ENCODE measurements at places on chromosomes 2 and 18.

- DNase-seq = no peak
These were observed 10.6 kb downstream of the TRABD2A start for GRCh38 chr2:84870306-84870705.

DNA sequence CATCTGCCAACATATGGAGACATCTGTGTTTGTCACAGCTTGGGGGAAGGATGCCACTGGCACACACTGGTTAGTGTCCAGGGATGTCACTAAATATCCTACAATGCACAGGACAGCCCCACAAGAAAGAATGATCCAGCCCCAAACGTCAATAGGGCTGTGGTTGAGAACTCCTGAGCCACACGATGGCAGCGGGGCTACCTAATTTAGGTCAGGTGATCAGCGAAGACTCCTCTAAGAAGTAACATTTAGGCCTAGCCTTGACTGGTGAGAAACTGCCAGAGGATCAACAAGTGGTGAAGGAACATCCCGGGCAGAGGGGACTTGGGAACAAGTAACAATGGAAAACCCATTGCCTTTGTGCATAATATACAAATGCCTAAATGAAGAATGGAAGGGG, 5.0 kb upstream of the TGIF1 start:
- no peak for DNase-seq

DNA sequence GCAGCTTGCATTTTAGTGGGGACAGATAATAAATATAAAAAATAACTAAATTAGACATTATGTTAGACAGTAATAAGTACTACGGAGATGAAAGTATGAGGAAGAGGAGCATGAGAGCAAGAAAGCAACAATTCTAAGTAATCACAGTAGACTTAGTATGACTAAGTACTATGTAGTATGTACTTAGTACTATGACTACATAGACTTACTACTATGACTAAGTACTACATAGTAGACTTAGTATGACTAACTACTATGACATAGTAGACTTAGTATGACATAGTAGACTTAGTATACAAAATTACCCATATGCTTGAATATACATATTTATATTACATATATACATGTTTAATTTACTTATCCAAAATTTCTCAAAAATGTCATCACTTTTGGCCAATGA, 29.3 kb downstream of the CDH20 start:
- no peak for DNase-seq

DNA sequence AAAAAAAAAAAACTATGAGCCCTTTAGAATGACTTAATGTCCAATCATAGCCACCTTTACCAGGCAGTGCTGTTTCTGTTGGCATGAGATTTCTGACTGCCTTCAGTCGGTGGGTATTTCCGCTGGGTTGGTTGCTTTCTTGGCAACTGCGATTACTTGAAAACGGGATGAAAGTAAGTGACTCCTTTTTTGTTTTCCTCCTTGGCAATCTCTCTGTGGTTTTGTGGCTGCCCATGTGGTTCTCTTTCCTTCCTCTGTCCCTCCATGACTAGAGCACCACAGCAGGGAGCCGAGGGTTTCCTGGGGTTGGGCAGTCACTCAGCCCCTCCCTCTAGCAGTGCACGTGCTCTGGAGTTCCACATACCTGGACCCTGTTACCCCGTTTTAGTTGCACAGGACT, 112.1 kb downstream of the KLHL29 start:
- no peak for DNase-seq

DNA sequence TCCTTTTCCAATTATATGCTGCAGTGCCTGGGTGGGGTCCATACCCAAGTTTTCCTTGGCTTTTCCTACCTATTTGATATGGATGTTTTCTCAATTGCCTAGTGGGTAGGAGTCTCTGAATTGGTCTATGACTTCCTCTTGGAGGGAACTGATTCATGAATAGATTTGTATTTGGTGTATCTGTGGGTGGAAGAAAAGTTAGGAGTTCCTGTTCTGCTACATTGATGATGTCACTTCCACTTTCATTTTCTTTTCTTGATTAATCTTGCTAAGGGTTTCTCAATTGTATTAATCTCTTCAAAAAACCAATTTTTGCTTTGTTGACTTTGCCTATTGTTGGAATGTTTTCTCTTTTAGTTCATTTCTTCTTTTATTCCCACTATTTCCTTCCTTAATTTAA, 37.4 kb upstream of the SLC9A2 start:
- no peak for DNase-seq

GRCh38 chr18:54805571-54806334, 22.5 kb upstream of the RAB27B start:
- DNase-seq = no peak

- no peak for DNase-seq
These were observed 344.3 kb upstream of the KYNU start for GRCh38 chr2:142533177-142533576.

DNA sequence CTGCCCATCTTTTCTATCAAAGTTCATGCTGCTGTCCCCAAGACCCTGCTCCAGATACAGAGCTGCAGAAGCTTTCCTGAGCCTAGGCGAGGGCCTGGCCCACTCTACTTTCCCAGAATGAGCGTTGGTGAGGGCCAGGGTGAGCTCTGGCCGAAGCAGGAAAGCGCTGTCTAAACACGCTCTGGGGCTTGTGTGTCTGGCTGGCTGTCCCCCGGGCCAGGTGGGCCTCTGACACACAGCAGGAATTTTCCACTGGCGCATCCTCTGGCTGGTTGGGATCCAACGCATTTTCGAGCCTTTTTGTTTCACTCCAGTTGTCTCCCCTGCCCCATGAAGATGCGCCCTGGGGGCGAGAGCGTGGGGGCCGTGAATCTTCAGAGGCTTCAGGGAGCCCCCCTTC, 17.8 kb upstream of the KCNK3 start:
- DNase-seq = no peak

DNA sequence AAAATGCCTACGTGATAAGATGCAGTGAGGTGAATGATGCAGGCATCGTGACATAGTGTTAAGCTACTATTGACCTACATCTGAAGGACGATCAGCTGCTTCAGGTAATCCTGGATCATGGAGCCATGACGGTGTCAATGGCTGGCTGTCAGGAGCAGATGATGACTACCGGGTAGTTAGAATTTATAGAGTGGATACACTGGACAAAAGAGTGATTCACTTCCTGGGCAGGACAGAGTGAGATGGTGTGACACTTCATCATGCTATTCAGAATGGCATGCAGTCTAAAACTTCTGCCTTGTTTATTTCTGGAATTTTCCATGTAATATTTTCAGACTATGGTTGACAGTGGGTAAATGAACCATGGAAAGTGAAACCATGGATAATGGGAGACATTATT, 29.5 kb downstream of the METTL8 start:
- DNase-seq = no peak

DNA sequence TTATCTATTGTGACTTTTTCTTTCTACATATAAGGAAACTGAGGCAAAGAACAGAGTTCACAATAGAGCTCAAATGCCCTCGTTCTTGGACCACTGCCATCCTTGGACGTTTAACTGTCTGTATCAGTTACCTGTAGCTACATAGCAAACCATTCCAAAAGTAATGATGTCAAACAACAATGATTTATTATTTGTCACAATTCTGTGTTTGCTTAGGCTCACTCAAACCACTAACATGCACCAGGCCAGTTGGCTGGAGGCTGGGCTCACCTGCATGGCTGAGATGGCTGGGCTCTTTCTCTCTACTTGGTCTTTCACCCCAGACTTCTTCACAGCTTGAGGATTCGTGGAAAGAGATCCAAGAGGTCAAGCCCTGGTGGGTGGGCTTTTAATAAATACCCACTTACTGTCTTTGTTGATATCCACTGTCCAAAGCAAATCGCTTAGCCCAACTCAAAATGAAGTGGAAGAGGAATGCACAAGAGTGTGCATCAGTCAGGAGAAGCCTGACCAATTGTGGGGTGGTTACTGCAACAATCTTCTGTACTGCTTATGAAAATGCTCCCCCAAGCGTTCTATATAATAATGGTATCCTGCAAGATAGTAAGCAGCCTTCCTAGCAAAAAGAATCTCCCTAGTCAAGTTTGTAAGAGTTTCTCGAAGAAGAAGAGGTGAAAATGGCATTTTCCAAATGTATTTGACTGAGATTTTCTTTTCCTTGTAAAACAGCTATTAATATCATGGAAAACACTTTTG, 163.5 kb upstream of the NT5C1B start:
- no peak for DNase-seq

DNA sequence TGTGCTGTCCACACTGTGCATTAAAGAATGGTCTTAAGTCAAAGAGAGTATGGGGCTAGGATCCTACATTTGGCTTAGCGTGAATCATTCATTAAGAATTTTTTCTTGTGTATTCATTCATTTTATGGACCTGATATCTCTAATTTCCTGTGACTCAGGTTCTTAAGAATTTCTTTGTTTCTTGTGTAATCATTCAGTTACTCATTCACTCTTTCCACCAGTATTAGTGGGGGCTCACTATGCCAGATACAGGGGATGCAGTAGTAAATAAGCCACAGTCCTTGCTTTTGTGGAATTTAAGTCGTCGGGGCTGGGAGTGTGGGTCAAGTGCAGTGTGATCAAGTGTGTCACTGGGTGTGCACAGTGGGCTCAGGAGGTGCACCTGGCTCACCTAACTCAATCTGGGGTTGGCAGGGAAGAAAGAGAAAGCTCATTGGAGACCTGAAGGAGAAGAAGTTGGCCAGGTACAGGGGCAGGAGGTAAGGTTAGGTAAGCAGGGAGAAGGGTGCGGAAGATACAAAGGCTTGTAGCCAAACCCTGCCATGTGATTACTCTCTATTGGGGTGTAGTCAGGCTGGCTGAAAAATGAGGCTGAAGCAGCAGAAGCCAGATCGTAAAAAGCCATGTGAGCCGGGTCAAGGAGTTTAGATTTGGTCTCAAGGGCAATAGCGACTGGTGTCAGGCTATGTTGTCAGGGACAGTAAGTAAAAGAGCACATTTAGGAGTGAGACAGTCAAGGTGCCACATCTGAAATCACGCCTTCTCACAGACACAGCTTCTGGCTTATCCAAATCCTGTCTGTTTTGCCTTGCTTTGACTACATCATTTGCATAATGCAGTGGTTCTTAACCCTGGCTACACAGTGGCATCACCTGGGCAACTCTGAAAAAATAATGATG, 67.2 kb downstream of the KCTD1 start:
- no peak for DNase-seq

- no peak for DNase-seq
These were observed 79.2 kb downstream of the PTPRM start for GRCh38 chr18:7646174-7646886.

- no peak for DNase-seq
These were observed 146.7 kb downstream of the MREG start for GRCh38 chr2:215866606-215867005.

GRCh38 chr2:216165711-216166110, 56.6 kb downstream of the XRCC5 start:
- DNase-seq = no peak

DNA sequence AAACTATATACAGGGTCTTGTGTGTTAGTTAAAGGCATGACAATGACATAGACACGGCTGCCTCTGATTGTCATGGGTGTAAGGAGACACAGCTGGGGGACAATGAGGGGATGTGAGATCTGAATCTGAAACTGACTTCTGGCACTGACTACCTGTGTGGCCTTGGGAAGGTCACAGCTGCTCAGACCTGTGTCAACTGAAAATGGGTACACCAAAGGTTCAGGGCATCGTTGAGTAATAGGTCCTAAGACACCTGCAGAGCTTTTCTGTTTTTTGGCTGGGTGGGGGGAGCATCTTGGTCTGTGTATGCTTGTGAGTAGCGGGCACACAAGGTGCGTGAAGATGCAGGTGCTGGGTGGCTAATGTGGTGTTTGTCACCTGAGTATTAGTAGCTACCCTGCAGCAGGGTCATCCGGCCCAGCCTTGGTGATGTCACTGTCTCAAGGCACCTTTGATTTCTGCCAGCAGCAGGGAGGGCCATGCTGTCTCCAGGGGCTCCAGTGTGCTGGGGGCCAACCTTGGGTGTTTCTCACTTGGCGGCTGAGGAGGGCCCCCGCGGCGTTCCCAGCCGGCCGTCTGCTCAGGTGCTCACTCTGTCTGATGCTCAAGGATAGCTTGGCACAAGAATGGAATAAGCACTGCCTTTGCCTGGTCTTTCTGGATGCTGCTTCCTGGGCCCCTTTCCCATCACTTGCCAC, 53.1 kb upstream of the HS6ST1 start:
- DNase-seq = no peak

DNA sequence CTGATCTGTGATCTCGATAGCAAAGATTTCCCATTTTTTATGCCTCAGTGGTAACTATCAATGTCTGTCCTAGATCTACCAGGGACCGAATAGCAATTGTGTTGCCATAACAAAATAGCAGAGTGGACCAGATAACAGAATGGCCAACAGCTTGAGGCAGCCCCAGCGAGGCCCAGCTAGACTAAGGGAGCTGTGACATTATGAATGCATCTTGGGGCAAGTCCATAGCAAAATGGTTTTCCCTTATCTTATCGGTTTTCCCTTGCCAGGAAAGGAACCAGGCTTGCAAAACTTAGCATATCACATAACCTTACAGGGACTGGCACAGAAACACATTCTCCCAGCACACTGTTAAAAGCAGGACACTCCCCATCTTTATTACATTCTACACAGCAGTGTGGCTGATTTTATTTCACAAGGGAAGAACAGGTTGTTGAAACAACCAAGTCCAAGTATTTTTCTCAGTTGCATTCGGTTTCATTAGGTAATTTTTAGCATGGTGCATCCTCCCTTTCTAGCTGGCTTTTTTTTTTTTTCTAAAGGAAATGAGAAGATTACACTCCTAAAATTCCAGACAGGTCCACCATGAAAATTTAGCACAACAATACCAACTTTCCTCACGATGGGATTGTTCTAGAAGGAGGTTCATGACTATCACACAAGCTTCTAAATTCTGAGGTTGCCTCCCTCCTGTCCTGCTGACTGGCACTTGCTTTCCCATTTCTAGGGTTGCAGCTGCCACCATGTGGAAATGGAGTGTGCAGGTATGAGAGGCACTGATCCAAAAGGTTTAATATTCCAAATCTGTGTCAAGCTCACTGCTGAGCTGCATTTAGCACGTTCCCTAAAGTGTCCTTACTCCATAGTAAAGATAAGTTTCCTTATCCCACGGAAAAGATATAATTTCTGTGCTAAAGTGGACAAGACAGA, 97.0 kb upstream of the SLC35G4 start:
- no peak for DNase-seq

- DNase-seq = no peak
These were observed 431.3 kb downstream of the TSN start for GRCh38 chr2:122186761-122187222.

- DNase-seq = no peak
These were observed 1237.1 kb downstream of the LRP1B start for GRCh38 chr2:140893685-140894084.

DNA sequence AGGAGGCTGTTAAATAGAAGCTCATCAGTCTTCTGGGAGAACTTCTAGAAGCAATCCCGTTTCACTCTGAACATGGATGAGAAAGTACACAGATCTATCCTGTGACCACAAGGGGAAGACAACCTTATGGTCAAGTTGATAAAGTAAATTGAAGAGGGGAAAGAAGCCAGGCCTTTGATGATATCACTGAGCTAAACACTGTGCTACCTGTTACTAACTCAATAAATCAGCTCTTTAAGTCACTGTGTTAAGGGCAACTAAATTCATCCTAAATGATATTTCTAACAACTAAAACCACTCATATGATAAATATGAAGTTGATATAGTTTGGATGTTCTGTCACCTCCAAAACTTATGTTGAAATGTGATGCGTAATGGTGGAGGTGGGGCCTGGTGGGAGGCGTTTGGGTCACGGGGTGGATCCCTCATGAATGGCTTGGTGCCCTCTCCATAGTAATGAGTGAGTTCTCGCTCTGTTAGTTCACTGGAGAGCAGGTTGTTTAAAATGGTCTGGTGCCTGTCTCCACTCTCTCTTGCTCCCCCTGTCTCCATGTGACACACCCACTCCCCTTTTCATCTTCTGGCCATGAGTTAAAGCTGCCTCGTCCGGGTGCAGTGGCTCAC, 23.6 kb downstream of the OLA1 start:
- no peak for DNase-seq

- DNase-seq = no peak
These were observed 1.6 kb downstream of the ABCA12 start for GRCh38 chr2:215136669-215137328.

All from T-helper 1 cell (primary cell).